Activated CD4-positive, alpha-beta T cell treated with anti-CD3 and anti-CD28 coated beads for 36 hours (primary cell): ENCODE measurements at places on chromosomes 6 and 20. TPM values are rescaled to one million over a fixed set of nuclear protein-coding genes. Genes with fewer than 3 reads are reported as not detected.

VARS2 gene
- total RNA-seq, result 81.1 TPM

VNN1 gene
- not detected for total RNA-seq

IMPG1 gene
- not detected for total RNA-seq

CLIC1 gene
- 438 TPM for total RNA-seq

NMBR gene
- total RNA-seq, result not detected

OPRM1 gene
- not detected for total RNA-seq

DCDC2 gene
- total RNA-seq, result not detected

KIF25 gene
- not detected for total RNA-seq

CHRNA4 gene
- total RNA-seq, result not detected

ADGRF5 gene
- not detected for total RNA-seq

OR2H2 gene
- not detected for total RNA-seq

SLC17A9 gene
- total RNA-seq, result 16.5 TPM

CYP21A2 gene
- total RNA-seq, result 0.47 TPM

ZNF334 gene
- 3.4 TPM for total RNA-seq

SIM1 gene
- not detected for total RNA-seq

TMEM170B gene
- 1.3 TPM for total RNA-seq

SLC26A8 gene
- not detected for total RNA-seq

GRCh38 chr6:6972456-6972855 is 135.3 kb upstream of the RREB1 start:
- DNase-seq, result no peak

DNA sequence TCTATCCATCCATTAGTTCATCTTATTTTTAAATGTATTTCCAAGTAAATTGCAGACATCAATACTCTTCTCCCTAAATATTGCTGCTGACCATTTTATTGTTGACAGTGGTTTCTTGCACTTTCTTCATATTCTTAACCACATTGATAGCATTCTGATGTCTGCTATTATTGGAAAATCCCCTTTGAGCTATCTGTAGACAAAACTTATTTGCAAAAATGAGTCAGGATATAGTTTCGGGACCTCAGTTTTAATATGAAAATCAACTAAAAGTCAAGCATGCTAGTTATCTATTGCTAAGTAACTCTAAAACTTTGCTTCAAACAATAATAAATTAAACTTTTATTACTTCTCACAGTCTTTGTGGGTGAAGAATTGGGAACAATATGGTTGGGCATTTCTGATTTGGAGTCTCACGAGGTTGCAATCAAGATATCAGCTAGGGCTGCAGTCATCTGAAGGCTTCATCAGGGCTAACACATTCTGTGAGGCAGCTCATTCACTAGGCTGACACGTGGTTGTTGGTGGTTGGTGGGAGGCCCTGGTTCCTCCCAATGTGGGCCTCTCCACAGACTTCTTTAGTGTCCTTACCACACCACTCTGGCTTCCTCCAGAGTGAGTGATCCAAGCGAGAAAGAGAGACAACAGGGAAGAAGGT is 32.7 kb downstream of the CD109 start:
- DNase-seq, result peak; percentile 76

GRCh38 chr6:89840538-89840937 is 10.9 kb downstream of the CASP8AP2 start:
- DNase-seq, result no peak

GRCh38 chr6:84467296-84467695 is 239.9 kb upstream of the CEP162 start:
- no peak for DNase-seq

DNA sequence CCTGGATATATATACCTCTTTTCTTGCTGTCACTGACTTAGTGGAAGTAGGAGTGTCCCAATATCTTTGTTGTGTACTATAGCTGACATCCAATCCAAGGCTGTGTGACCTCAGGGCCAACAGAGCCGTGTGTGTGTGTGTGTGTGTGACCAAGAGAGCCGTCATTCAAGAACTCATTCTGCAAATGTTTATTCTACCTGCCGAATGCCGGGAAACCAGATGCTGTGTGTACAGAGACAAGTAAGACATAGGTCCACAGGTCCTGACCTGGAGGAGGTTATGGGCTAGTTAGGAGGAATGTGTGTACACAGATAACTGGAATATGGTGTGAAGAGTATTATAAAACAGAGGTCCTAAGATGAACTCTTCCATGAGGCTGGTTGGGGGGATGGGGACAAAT is 190.0 kb downstream of the DHX35 start:
- DNase-seq, result no peak

- DNase-seq, result no peak
Observed at GRCh38 chr6:168507730-168508129, 66.7 kb downstream of the SMOC2 start.

GRCh38 chr20:23337312-23337711 is 13.3 kb upstream of the NXT1 start:
- no peak for DNase-seq

DNA sequence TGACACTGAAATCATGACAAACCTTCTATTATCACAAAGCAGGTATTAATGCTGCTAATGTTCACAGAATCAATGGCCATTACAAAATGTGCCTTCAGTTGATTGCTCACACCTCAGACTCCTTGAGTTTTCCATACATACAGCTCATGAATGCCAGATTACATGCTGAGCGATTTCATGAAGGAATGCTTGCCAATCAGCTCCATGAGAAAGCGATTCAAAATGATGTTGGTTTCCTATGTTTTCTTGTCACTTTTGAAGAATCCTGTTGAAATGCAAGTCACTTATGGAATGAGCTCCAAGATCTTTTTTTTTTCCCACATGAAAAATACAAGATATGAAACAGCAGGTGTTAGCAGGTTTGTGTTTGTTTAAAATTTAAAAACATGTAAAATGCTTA is 71.4 kb upstream of the SHLD1 start:
- no peak for DNase-seq

DNA sequence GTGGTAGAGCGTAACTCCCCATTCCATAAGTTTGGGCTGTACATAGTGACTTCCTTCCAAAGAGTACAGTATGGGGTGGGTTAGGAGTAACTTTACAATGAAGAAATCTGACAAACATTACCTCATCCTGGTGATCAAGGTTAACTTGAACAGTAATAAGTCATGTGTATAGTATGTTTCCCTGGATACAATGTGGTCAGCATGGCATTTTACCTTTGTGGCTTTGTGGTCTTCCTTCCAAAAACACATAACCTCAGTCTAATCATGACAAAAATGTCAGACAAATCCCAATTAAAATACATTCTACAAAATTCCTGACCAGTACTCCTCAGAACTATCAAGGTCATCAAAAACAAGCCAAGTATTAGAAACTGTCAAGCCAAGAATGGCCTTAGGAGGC is 225.1 kb downstream of the UBE3D start:
- DNase-seq, result no peak

DNA sequence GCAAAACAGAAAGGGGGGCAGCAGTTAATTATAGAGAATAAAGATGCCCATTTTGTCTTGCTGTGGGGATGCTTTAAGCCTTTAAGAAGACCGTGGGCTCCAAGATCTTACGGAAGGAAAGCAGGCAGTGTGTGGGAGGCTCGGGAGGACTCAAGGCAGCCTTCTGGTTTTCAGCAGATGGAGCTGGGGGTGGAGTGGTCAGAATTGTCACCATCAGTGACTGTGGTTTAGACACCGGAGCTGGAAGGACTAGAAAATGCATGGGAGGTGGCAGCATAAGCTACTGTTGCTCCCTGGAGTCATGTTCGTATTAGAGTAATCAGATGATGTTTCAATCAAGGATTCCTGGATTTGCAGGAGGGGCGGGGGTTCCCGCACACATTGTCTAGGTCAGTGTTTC is 3.7 kb downstream of the PHACTR1 start:
- no peak for DNase-seq

- no peak for DNase-seq
Observed at GRCh38 chr6:62805431-62805830, 405.8 kb upstream of the FKBP1C start.

DNA sequence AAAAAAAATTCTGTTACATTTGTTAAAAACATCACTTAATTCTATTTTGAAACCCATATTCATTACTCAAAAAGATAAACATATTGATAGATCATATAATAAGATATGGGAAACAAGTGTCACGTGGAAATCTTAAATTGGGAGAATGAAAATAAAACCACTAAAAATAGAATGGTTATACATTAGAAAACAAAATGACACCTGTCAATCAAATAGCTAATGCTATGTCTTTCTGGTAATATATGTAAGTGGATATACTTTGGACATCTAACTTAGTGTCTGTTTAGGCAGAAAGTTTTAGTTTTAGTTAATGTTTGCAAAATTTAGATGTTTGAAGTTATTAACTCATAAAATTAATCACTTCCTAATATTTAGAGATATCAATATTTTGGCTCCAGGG is 95.1 kb upstream of the SIM1 start:
- DNase-seq, result no peak

GRCh38 chr6:73727114-73727513 is 31.1 kb downstream of the CD109 start:
- peak; percentile 39 for DNase-seq

DNA sequence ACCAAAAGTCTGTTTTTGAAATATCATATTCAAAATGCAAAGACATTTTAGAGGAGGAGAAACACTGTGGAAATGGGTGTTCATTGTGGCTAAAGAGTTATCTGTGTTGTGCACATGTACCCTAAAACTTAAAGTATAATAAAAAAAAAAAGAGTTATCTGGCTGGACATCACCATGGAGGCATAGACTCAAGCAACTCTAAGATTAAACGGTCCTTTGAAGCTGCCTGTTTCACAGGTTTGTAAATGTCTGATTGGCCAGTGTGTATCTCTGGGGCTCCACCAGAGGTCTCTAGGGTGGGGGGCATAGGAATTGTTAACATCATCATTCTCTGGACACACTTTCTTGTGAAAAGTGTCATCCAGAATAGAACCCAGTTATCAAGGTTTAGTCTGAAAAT is 39.2 kb downstream of the TSPYL4 start:
- DNase-seq, result no peak

- DNase-seq, result peak; percentile 41
Observed at GRCh38 chr6:158068893-158069799, 87.5 kb downstream of the SYNJ2 start.

- DNase-seq, result no peak
Observed at GRCh38 chr20:20832715-20833114, 120.3 kb upstream of the RALGAPA2 start.

GRCh38 chr6:8061736-8062135 is 2.5 kb downstream of the BLOC1S5 start:
- DNase-seq, result no peak

- DNase-seq, result no peak
Observed at GRCh38 chr20:62737271-62737811, 28.7 kb downstream of the NTSR1 start.

- no peak for DNase-seq
Observed at GRCh38 chr6:35030099-35030498, 111.0 kb downstream of the TCP11 start.

DNA sequence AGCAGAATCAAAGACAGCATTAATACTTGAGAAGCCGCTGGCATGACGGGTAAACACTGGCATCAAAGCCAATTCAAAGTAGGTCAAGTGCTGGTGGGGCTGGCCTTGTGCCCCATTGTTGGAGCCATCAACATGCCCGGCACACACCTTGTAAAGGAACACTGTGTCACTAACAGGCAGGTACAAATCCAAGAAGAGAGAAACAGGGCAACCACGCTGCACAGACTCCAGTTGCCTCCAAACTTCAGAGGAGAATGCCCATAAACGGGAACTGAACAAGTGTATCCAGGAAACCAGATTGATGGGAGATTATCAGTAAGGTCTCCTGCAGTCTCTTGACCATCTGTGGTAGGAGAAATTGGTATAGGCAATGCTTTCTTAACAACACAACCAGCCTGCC is 127.0 kb upstream of the STXBP5 start:
- no peak for DNase-seq

DNA sequence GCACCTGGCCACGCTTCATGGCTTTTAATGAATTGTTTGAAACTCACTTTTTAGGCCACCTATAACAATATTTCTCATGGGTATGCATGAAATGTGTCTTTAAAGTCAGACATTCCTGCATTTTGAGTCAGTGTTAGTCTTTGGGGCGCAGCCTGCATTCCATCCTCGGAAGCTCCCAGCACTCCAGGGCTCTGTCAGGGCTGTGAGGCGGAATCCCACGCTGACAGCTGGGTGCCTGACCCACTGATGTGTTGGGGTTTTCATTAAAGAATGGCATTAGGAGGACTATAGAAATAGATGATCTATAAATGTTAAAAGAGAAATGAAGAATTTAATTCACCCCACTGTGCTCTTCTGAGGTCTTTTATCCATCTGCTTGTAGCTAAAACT is 16.2 kb upstream of the CLDN20 start:
- DNase-seq, result no peak

DNA sequence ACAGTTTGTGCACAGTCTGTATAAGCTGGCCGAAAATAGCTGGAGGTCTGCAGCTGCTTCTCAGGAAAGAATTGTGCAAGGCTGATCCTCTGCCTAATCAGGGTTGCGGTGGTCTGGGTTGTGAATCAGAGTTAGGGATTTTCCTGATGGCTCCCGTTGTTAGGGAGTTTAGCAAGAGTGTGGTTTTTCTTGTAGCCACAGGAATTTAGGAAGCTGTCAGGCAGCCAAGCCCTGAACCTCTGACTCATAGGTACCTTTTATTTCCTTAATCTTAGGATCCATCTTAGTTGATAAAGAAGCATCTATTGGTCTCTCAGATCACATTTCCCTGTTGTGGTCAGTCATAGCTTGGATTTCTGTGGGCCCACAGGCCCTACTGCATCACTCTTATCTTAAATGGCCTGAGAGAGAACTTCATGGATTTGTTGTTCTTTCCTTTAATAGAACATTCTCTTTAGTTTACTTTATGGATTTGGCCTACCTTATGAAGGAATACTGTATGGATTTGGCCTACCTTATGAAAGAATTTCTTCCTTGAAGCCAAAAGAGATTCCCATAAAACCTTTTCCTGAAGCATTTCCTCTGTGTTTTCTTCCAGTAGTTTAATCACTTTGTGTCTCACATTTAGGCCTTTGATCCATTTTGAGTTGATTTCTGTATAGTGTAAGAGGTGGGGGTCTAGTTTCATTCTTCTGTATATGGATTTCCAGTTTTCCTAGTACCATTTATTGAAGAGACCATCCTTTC is 10.3 kb downstream of the KIF25 start:
- no peak for DNase-seq

DNA sequence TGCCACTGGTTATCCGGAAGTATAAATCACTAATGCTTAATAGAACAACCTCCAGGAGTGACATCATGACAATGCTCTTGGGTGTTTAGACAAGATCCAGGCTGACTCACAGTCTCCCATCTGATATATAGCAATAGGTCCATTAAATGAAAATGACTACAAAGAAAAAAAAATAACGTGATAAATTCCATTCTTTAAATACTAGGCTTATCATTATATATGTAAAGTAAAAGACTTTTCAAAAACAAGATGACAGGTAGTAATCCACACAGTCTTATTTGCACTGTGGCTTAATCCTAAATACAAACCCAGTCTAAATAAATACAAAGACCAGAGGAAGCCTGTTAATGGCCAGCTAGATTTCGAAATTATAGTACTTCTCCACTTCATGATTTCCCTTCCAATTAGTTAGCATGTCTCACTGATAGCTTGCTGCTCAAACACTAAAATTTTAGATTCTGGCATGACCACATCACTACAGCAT is 149.1 kb upstream of the BEND3 start:
- no peak for DNase-seq

- DNase-seq, result no peak
Observed at GRCh38 chr20:5364136-5364821, 47.5 kb upstream of the PROKR2 start.

GRCh38 chr20:56166781-56167465 is 81.6 kb upstream of the MC3R start:
- DNase-seq, result no peak

GRCh38 chr20:15925376-15925775 is 647.9 kb downstream of the KIF16B start:
- no peak for DNase-seq

- DNase-seq, result no peak
Observed at GRCh38 chr6:93721386-93722048, 302.2 kb upstream of the EPHA7 start.

- no peak for DNase-seq
Observed at GRCh38 chr20:25017257-25017803, 24.8 kb upstream of the APMAP start.
